ENCODE measurements at places on chromosomes 6 and 20.

DNA sequence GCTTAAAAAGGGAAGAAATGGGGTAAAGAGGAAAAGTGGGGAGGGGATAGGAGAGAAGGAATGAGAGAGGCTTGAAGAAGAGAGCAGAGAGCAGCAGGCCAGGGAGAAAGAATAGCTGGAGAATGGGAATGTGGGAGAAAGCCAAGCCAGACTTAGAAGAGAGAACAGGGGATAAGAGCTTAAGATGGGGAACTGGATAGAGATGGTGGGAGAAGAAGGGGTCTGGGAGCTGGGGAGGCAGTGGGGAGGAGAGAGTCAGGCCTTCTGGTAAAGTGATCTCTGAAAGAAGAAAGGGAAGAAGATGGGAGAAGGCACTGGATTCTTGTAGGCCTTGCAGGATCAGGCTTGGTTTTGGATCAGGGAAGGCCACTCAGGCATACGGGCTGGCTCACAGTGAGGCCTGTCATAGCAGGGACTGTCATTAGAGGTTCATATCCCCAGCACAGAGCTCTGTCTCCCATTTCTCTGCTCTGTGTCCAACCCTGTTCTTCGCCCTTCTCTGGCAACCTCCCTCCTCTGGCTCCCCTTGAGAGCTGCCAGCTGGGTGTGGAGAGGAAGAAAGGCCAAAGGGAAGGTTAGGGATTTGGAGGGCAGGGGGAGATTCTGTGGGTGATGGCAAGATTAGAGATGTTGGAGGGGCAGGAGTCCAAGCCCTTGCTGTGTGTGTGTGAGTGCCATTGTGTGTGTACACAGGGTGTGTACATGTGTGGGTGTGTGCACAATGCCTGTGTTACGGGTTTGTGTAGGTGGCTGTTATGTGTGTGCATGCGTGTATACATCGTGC is 9.3 kb downstream of the SYNGAP1 start:
- no peak for DNase-seq

DNA sequence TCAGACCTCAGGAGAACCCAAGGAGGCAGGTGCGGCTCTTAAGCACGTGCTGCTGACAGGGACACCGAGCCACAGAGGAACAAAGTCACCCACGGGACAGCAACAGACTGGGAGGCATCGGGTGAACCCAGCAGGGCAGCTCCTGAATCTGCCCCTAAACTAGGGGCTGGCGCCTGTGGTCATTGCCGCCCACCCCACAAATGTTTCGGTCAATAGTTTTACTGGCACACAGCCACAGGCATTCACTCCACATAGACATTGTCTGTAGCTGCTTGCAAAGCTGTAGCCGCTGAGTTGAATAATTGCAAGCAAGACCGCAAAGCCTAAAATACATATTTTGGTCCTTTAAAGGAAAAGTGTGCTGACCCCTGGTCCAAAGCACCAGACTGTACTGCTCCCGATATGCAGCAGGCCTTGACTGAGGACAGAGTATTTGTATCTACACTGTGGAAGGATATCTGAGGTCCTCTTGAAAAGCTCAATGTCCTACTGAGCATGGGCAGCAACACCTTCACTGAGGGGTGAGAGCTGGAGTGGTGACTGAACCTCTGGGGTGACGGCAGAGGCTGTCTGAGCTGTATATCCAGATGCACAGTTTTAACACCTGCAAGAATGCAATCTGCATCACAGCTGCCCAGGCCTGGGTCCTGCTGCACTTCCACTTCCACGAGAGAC is 310.3 kb downstream of the THBS2 start:
- no peak for DNase-seq

GRCh38 chr20:33339515-33340058 is 56.6 kb downstream of the BPIFB1 start:
- DNase-seq = no peak

DNA sequence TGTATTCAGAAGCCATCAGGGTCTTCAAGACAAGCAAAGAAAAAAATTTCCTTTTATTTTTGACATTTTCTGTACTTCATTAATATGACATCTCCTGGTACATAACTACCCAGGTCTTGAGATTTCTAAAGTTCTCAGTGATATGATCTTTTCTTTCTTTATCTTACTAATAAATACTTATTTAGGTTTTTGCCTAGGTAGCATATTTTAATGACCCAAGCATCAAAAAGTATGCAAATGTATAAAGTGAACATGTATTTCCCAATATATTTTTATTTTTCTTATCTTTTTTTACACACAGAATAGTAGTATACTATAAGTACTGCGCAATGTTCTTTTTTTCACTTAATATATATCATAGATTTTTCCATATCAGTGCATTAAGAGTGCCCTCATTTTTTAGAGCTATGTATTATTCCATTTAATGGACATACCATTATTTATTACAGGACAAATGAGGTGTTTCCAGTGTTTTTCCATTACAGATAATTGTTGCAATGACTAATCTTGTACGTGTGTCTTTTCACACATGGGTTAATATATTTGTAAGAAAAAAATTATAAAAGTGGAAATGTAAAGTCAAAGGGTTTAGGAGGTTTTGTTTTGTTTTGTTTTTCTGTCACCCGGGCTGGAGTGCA is 107.0 kb downstream of the KCNQ5 start:
- DNase-seq = no peak

- DNase-seq = no peak
These were observed 551.6 kb downstream of the COL12A1 start for GRCh38 chr6:74654296-74654695.

GRCh38 chr20:25059866-25060465 is 2.0 kb upstream of the ACSS1 start:
- no peak for DNase-seq

- no peak for DNase-seq
These were observed 252.7 kb downstream of the KHDC1L start for GRCh38 chr6:72972579-72972978.

GRCh38 chr6:134437376-134437775 is 119.5 kb upstream of the SGK1 start:
- DNase-seq = no peak

GRCh38 chr6:121603486-121603885 is 168.0 kb downstream of the GJA1 start:
- no peak for DNase-seq

- no peak for DNase-seq
These were observed 23.3 kb upstream of the BCAS1 start for GRCh38 chr20:54093423-54094267.

GRCh38 chr6:31861919-31862343 is 690 bp downstream of the NEU1 start:
- no peak for DNase-seq

- no peak for DNase-seq
These were observed 15.6 kb upstream of the CCN6 start for GRCh38 chr6:112038268-112038667.

DNA sequence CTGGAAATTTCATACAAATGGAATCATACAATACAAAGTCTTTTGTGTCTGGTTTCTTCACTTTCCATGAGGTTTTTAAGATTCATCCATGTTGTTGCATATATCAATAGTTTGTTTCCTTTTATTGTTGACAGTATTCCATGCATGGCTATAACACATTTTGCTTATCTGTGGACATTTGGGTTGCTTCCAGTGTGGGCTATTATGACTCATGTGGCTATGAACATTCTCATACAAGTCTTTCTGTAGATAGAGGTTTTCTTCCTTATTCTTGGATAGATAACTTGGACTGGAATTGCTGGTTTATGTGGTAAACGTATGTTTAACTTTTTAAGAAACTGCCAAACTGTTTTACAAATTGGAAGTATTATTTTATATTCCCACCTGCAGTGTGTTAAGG is 30.0 kb upstream of the KIF6 start:
- no peak for DNase-seq

DNA sequence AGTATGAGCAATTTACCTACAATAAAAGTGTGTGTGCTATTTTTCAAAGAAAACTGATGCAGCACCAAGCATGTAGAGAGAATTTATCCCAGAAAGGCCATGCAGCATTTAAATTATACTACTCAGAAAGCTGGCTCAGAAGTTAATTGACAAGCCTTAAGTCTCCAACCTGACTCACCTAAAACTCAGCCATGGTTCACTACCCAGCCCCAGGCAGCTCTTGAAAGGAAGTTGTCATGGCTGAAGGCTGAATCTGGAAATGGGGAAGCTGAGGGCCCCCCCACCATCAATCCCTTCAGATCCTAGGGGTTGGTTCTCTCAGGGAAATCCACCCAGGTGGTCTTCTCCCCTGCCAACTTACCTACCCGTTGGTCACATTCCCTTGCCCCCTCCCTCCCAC is 19.7 kb downstream of the PPIL6 start:
- DNase-seq = no peak

DNA sequence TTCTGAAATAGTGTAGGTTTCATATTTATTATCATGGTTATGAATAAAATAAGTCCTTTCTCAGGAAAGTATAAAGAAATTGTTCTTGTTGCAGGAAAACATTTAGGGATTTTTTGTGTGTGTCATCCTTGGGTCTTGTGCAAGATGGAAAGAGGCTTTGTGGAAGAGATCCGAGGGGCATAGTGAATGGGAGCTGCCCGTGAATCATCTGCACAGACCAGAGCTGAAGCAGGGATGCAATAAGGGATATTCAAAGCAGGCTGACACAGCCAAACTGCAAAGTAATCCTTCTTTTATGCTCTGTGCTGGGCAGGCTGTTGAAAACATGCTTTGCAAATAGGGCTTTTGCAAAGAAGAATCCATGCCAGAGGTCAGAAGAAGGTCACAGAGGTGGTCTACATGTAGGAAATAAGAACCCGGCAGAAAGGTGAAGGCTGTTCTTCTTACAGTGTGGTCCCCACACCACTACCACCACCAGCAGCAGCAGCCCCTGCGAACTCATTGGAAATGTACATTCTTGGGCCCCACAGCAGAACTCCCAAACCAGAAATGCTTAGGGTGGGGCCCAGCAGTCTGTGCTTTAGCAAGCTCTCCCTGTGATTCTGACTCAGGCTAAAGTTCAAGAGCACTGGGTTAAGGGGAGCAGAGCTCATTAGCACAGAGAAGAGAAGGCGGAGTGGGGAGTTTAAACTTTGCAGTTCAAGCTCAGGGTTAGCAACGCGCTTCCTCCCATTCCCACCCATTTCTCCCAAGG is 237.6 kb downstream of the QKI start:
- DNase-seq = no peak

DNA sequence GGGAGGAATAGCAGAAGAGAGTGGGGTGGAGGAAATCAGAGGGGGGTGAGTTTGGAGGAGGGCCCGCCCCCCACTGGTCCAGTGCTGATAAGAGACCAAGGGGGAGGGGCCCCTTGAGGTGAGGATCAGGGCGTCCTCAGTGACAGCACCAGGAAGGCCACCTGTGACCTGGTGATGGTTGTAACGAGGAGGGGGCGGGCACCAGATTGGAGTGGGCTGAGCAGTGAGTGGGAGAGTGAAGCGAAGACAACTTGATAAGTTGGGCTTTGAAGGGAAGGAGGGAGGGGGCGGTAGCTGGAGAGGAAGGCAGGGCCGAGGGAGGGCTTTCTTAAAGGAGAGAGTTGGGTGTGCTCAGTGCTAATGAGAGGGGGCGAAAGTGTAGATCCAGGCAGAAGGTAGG is 30.7 kb downstream of the CDH22 start:
- DNase-seq = no peak

DNA sequence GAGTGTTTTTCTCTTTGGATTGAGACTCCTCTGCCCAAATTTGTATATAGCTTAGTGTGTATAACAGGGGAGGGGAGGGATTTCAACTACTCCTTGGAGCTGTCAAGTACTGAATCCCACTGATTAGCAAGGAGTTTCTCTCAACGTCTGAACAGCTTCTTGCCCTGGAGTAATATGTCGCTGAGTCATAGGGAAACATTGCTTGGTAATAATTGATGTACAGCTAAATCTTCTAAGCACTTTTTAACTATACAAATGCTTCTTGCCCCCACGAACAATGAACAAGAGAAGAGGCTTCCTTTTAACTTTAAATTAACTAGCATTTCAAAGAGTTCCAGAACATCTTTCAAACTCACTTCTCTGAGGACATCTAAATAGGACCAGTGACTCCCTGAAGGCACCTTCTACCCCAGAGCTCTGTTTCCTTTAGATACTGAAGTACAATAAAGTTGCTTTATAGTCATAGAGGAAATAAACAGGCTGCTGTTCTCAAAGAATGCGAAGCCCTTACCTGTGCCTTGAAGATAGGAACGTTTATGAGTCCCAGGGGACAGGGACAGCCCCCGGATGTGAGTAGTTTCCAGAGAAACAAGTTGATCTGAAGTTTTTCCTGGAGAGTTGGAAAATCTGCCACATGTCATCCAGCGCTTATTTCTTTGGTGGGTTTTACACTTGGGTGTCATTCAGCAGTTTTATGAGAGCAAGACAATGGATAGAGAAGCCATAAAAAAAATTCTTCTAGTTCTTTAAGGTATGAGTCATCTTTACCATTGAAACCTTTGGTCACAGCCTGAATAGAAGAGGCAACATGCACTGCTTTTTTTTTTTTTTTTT is 462.5 kb upstream of the BTBD3 start:
- DNase-seq = peak; percentile 72

DNA sequence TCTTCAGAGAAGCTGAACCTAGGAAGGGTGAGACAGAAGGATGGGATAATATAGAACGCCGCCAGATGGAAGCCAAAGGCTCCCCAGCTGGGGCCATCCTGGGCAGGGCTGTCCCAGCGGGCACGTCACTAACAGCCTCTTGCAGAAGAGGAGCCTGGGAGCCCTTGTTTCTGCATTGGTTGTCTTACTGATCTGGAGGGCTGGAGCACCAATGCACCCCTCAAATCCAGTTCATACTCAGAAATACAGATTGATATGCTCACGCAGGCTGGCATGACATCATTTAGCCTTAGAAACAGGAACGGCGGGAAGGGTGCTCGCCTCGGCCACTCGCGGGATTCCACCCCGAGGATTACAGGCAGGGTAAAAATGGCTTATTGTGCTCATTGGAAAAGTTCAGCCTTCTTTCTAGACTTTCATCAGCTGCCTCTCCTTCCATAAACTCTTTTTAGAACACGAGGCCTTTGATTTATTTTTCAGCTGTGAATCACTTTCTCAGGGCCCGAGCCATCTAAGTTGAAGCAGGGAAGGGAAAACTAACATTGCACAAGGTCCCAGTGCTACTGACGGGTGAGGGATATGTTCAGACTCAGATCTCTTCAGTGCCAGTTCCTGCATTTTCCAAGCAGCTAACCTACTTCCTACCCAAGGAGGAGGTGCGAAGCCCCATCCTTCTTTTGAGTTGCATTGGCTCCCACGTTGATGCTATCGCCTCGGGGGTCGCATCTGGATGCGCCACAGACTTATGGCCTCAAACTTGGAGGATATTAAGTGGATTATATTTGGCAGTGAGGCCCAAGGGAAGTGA is 82.3 kb downstream of the GMPR start:
- DNase-seq = no peak

- no peak for DNase-seq
These were observed 428.6 kb downstream of the HACE1 start for GRCh38 chr6:104431096-104431495.

- peak; percentile 48 for DNase-seq
These were observed 306.9 kb downstream of the DHX35 start for GRCh38 chr20:39268981-39269461.

DNA sequence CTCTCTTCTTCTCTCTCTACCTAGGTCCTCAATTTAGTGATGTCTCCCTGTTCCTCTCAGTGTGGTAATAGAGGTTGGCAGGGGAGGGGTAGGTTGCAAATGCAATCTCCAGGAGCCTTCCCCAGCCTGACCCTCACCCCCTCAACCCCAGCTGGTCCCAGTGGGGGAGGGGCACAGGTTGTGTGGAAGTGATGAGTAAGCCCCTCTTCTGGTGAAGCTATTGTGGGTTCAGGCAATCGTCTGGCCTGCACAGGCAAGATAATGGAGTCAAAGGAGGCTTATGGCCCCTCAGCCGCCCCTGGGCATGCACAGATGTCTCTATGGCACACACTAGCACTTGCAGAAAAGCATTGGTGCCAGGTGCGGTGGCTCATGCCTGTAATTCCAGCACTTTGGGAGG is 10.8 kb upstream of the ADA start:
- no peak for DNase-seq
